ENCODE measurements at places on chromosomes 2 and 18.
A peak's percentile ranks its signal among the peaks of the same experiment; 100 is the strongest.

DNA sequence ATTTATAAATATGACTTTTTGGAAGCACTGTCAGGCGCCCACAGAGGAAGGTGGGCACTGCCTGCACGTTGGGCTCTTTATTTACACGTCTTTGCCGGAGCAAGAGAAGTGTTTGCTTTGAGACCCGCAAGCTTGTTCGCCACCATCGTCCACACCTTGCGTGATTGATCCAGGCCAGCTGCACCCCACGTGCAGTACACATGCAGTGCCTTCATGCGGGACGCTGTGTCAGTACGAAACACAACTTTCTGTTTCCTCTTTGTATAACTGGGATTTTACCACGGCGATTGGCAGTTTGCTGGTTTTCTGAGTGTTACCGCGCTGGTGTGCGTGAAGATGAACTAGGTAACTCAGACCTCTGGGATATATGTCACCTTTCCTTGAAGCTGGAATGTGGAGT is 571.0 kb upstream of the SALL3 start:
- no peak for DNase-seq

DNA sequence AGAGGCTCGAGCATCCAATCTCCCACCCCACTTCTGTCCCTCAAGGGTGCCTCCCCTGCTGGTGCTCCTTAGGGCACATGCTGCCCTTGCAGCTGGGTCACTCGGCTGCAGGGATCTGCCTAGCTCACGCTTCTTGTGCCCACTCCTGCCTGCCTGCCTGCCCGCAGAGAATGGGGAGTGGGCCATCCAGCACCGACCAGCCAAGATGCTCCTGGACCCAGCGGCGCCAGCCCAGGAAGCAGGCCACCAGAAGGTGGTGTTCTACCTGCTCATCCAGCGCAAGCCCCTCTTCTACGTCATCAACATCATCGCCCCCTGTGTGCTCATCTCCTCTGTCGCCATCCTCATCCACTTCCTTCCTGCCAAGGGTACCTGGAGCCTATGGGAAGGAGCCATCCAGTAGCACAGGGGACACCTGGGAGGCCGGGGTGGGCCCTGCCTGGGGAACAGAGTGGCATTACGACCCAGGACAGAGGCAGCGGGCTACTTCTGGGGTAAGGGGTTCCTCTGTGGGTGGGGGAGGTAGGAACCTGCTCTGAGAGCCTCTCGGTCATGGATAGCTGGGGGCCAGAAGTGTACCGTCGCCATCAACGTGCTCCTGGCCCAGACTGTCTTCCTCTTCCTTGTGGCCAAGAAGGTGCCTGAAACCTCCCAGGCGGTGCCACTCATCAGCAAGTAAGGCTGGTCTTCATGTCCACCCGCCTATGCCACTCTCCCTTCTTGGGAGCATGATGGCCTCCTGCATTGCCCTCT is 3.4 kb downstream of the CHRNG start:
- DNase-seq, result no peak

DNA sequence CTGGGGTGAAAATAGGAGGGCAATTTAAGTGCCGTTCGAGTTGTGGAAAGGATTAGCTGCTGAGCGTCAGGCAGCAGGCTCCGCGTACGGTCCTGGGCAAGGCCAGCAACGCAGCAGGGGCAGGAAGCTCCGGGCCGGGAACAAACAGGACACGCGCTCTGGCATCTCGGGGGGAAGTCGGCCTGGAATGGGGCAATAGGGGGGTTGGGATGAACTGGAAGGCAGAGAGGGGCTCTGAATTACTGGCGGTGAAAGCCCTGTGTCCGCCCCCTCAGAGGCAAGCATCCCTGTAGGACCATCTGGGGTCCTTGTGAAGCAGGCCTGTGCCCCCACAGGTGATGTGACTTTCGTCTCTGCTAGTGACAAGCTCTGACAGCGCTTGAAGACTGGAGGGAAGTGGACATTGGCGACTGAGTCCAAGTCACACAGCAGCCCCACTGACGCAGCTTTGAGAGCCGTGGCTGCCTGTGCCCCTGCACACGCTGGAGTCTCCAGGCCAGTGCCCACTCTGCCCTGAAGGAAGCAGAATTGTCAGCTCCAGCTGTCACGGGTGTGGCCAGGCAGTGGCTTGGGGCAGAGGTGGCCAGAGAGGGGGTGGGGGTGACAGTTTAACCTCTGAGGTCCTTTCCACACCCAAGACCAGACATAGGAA is 22.3 kb downstream of the GPR35 start:
- DNase-seq, result no peak

- DNase-seq, result no peak
Measured at GRCh38 chr2:54500404-54501205, 44.5 kb downstream of the SPTBN1 start.

GRCh38 chr2:234989183-234989701 is 37.4 kb downstream of the SH3BP4 start:
- DNase-seq, result peak; percentile 10

DNA sequence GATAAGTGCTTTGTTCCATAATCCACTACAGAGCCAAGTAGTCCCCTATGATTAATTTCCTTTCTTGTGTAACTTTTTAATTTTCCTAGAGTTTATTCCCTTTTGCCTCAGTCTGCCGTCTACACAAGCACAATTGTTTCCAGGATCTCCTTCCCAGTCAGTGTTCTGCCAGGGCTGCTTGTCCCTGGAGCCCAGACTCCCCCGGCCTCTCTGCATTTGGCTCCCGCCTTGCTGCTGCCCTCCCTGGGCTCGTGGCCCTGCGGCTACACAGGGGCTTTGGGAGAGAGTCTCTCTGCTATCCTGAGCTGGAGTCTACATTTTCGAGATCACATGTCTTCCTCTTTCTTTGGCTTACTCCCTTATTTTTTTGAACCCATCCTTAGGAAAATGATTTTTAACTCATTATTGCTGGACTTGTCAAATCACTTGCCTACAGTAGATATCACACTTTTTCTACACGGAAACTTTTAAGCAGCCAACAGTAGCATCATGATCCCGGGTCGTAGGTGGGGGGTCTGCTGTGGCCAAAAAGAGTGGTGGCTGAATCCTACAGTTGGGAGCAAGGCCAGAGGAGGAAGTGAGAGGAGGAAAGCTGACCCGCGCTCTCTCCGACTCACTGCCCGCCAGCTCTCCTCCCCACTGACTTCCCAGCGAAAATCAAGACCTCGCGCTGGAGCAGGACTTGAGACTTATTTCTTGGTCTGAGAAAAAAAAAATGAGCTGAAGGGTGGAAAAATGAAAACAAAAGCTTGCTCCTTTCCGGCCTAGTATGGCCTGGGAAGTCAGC is 9.4 kb downstream of the FBLN7 start:
- DNase-seq, result no peak
